Stimulated activated CD4-positive, alpha-beta T cell treated with anti-CD3 and anti-CD28 coated beads, Interleukin-12 subunit alpha, Interleukin-12 subunit beta, amount 100 ng/mL, for 48 hours (primary cell): ENCODE measurements at places on chromosomes 12 and 14.

DNA sequence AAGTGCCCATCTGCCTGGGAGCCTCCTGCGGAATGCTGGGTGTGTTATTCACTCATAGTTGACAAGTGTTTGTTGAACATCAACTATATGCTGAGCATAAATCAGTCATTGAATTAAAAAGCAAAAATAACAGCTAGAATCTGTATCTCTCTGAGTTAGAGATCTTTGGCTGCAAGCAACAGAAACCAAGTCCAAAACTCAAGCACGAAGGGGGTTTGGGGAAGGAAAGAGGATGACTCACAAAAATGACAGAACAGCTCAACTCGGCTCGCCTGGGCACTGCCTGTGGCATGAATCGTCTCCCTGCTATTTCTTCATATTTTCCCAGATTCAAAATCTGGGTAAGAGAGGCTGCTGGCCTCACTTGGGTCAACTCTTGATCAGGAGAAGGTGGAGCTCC lies 72.6 kb upstream of the NCOR2 start:
- DNase-seq = no peak

GRCh38 chr12:3032770-3033538 lies 44.2 kb upstream of the TSPAN9 start:
- DNase-seq = no peak

- DNase-seq = peak; percentile 31
Observed at GRCh38 chr12:122021822-122022392, at the start of gene BCL7A. Gene BCL7A, plus strand, starts transcription at chr12:122021884. Its CDS starts 208 bp downstream, at chr12:122022092.

GRCh38 chr14:103108749-103109207 lies 14.3 kb downstream of the EXOC3L4 start:
- DNase-seq = no peak

GRCh38 chr12:49874142-49874897 lies 29.4 kb downstream of the FAIM2 start:
- no peak for DNase-seq

GRCh38 chr12:54050482-54050810 lies 3.2 kb upstream of the HOXC4 start:
- DNase-seq = no peak

DNA sequence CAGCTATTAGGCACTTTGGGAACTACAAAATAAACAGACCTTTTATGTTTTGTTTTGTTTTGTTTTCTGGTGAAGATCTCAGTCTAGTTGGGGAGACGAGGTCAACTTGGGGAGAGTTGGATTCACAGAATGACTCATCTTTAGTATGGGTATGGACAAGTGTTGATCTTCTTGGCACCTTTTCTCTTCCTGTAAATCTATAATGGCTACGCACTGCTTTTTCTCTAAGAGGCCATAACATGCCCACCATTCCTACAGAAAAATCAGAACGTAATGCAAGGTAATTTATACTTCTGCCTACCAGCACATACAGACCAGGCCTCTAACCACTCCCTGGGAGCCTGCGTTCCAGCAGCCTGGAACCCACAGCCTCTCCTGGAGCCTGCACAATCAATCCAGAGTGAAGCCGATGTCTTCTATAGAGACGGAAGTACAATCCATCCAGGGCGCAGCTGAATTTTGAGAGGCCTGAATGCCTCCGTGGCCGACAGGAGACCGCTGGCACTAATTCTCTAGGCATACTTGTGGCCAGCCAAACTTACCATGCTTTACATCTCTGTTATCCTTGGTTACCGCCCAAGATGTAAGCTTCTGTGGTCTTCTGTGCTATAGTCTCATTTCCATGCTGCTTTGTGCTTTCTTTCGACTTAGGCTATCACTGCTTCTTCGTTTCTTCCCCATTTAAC lies 717 bp downstream of the PPHLN1 start:
- DNase-seq = no peak

- no peak for DNase-seq
Observed at GRCh38 chr12:34257093-34257492, 234.8 kb downstream of the ALG10 start.

DNA sequence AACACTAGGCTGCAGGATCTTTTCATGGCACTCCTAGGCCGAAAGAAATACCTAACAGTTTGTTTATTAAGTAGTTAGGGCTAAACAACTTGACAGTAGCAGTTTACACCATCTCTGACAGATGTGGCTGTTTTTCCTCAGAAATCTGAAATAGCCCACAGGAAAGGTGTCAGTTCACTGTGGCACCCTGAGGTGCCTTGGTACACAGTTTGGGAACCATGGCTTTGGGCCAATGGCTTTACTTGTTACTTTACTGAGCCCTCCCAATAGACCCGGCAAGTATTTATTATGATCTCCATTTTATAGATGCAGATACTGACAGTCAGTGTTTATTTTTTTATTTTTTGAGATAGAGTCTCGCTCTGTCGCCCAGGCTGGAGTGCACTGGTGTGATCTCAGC lies 69.3 kb downstream of the RBM19 start:
- DNase-seq = no peak

DNA sequence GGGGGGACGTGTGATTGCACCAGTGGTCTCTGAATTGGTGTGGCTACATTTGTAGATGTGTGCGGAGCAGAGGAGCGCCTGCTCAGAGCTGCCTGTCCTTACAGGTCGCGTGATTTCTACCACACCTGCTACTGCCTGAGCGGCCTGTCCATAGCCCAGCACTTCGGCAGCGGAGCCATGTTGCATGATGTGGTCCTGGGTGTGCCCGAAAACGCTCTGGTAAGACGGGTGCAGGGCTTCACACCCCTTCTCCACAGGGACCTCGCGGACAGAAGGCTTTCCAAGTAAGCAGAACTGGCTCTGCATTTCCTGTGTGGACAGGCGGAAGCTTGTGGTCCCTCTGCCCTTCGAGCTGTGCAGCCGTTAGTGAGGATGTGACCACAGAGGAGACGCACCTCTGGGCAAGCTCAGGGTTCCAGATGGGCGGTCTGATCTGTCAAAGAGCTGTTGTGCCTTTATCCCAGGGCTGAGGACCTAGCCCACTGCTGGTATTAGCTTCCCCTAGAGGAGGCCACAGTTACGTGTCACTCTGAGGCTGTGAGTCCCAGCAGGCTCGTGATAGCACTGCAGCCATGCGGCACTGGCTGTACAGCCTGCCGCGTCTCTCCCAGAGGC lies 47.7 kb downstream of the MAX start:
- DNase-seq = no peak

- no peak for DNase-seq
Observed at GRCh38 chr14:72975770-72976169, 49.5 kb downstream of the DCAF4 start.

GRCh38 chr12:112380663-112381405 lies 1.4 kb downstream of the HECTD4 start:
- no peak for DNase-seq

DNA sequence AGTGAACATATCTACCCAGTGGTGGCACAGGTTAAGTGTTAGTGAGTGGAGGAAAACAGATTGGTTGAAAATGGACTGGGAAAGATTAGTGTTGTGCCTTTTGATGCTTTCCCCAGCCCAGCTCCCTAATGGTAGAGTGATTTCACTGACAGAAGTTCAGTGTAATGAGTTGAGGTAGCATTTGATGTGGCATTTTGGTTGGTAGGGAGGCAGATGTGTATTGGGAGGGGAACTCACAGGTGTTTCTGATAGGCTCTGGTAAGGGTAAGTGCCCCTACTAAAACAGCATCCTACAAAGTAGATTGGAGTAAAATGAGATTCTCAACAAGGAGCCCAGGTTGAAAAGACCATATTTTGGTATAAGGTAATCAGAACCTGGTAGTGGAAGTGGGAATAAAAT lies 4.2 kb downstream of the TBK1 start:
- no peak for DNase-seq

GRCh38 chr12:117370588-117370987 lies 9.2 kb upstream of the NOS1 start:
- no peak for DNase-seq

DNA sequence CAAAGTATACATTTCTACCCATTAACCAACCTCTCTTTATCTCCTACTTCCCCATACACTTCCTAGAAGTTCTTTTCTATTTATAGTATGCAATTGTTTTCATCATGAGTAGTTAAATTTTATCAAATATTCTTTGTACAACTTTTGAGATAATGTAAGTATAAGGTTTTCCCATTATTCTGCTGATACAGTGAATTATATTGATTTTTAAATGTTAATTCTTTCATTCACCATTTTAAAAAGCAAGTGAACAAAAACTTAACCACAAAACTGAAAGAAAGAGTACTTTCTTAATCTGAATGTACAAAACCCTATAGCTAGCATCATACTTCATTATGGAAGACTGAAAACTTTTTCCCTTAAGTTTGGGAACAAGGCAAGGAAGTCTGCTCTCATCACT lies 9.5 kb upstream of the SLCO1B3 start:
- DNase-seq = no peak

GRCh38 chr14:103995876-103996275 lies 53.5 kb upstream of the RD3L start:
- no peak for DNase-seq

DNA sequence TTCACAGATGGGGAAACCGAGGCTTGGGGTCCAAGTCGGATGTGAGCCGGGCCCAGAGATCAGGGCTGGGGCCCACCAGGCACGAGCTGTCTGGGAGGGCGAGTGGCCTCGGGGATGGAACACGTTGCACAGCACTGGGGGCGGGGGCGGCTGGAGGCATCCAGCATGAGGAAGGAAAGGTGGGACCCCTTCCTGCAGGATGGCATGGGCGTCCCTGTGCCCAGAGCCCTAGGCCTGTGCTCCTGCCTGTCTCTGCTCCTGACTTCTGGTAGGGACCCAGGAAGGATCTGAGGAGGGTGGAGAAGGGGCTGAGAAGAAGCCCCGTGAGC lies 183.4 kb downstream of the KIF26A start:
- DNase-seq = no peak

- DNase-seq = no peak
Observed at GRCh38 chr12:69630191-69630590, 19.5 kb upstream of the LRRC10 start.

- DNase-seq = no peak
Observed at GRCh38 chr14:49955024-49955423, 62.1 kb downstream of the ARF6 start.

- DNase-seq = peak; percentile 8
Observed at GRCh38 chr12:11085419-11085818, 6.7 kb downstream of the TAS2R43 start.

DNA sequence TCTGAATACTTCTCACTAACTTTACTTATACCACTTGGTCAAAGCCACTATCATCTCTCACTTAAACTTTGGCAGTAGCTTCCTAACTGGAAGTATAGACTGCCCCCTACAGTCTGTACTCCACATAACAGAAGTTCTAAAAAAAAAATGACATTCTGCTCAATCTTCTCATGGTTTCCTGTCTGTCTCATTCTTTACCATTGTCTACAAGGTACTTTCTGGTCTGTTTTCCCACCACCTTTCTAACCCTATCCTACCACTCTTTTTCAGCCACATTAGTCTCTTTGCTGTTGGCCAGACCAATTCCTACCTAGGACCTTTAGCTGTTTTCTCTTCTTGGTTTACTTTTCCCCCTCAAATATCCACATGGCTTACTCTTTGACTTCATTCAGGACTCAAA lies 14.7 kb downstream of the CPSF6 start:
- DNase-seq = peak; percentile 30

GRCh38 chr12:124594851-124595250 lies 27.4 kb upstream of the NCOR2 start:
- no peak for DNase-seq

DNA sequence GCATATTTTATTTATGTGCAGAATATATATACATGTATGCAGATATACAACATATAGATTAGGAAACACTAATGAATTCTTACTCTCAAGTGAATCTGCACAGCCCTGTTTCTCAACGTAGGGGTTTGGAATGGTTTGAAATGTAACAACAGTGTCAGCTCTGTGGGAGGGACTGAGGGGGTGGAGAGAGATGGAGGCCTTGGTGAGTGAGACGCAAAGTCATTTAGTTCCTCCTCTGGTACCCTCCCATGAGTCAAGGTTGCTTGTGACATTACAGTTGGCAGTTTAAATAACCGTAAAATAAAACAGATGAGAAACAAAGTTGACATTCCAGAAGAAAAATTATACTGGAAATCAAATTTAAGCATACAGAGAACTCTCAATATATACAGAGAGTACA lies 313.0 kb upstream of the PRKD1 start:
- no peak for DNase-seq

GRCh38 chr12:48197971-48198671 lies 5.0 kb downstream of the OR10AD1 start:
- DNase-seq = peak; percentile 89

DNA sequence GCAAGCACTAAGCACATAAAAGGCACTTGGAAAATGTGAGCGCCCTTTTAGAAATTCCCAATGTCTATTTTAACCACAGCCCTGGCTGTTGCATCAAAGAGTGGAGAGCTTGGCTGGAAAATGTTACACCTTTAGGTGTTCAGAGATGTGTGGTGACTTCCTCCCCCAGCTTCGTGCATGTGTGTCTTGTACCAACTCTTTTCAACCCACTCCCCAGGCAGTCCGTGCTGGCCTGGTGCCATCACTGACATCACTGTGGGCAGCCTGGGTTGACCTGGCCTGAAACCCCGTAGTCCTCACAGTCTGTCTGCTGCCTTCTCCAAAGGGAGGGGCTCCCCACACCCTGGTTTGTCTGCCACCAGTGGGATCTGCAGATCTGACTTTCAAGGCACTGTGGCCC lies 101.8 kb downstream of the SCARB1 start:
- DNase-seq = no peak

DNA sequence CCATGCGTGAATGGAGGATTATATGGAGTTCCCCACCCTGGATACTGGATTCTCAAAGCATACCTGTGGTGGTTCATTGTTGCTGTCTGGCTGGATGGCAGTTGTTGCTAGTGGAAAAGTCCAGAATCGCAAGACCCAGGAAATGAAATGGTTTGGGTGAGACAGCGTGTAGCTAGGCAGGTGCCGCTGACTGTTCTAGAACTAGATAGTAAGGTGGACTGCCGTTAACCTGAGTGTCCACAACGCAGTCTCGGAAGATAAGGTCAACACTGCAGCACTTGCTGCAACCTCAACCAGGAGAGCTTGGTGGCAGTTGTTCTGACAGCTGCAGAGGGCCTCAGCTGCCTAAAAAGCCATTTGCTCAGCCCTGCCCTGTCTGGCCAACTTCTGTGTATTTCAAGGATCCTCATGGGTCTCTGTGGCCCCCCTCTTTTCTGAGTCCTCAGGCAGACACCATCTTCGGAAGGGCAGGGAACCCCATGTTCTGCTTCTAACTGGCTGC lies 15.5 kb upstream of the IRF2BPL start:
- no peak for DNase-seq

GRCh38 chr12:74401035-74401434 lies 136.6 kb upstream of the ATXN7L3B start:
- DNase-seq = no peak

GRCh38 chr14:24847568-24848095 lies 202.3 kb downstream of the STXBP6 start:
- DNase-seq = no peak

- no peak for DNase-seq
Observed at GRCh38 chr12:49891476-49891875, 12.2 kb downstream of the FAIM2 start.
